Activated CD4-positive, alpha-beta memory T cell treated with anti-CD3 and anti-CD28 coated beads for 36 hours (primary cell): ENCODE measurements at places on chromosomes 1 and 21.
A peak's percentile ranks its signal among the peaks of the same experiment; 100 is the strongest.

DNA sequence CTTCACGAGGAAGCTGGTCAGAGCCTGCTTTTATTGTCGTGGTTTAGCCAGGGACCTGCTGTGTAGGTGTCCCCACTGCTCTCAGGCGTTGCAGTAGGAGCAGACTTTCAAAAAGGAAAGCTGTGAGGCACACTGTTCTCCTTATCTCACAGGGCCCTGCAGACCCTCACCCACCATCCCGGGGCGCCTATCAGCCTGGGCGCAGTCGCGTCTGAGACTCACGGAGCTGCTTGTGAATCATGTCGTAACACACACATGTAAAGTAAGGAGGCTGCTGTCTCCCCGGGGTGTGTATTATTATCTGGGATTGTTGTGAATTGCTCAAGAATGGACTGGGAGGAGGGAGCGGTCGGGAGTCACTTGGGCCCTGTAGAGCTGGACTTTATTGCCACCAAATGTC is 17.4 kb downstream of the AJAP1 start:
- DNase-seq = no peak

DNA sequence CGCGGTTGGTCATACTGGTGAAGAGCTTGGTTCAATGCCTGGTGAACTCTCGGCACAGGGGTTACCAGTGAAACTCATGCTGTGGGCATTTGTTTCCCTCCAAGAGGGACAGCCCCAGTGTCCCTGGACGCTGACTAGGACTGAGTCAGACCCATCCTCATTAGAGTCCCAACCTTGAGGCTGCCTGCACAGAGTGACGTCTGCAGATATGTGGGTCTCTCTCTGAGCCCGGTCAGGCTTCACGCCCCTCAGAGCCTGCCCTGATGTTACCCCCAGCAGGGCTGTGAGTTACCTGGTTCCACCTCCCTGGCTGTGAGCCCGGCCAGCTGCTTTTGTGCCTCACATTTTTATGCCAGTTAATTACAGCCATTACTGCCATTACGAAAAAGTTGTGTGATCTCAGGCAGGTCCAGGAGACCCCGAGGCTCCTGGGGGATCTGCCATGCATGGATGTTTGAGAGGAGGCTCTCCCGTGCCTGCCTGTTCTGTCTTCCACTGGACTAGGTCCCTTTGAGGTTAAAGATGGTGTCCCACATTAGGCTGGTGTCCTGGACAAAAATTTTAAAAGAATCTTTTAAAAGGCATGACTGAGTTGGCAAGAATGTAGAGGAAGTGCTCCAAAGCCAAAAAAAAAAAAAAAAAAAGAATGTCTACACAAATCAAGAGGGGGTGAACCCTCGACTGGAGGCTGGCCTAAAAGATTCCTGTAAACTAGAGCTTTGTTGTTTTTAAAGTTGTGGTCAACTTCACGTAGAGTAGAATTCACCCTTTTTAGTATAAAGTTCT is 36.6 kb upstream of the PADI1 start:
- no peak for DNase-seq

GRCh38 chr21:26281506-26281905 is 110.9 kb upstream of the APP start:
- DNase-seq = no peak

DNA sequence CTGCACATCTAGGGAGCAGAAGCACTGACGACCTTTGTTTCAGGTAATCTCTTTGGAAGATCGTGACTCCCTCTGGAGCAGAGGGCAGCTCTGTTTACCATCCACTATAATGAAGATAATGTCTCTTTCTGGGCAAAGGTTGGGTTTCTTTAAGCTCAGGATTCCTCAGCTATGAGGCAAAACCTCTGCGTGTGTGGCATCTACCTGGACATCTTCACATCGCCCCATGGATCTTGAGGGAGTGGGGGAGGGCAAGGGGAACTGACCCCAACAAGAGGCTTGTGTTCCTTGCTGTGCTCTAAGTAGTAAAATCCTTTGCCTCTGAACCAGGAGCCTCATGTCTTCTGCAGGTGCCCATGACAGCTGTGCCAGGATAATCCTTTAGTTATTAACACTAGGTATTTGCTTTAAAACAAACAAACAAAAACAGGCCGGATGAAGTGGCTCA is 19.6 kb downstream of the SPATA45 start:
- no peak for DNase-seq

- DNase-seq = no peak
Measured at GRCh38 chr1:29249170-29249691, 12.9 kb downstream of the PTPRU start.

- DNase-seq = no peak
Measured at GRCh38 chr1:37161171-37161570, 126.9 kb upstream of the GRIK3 start.

DNA sequence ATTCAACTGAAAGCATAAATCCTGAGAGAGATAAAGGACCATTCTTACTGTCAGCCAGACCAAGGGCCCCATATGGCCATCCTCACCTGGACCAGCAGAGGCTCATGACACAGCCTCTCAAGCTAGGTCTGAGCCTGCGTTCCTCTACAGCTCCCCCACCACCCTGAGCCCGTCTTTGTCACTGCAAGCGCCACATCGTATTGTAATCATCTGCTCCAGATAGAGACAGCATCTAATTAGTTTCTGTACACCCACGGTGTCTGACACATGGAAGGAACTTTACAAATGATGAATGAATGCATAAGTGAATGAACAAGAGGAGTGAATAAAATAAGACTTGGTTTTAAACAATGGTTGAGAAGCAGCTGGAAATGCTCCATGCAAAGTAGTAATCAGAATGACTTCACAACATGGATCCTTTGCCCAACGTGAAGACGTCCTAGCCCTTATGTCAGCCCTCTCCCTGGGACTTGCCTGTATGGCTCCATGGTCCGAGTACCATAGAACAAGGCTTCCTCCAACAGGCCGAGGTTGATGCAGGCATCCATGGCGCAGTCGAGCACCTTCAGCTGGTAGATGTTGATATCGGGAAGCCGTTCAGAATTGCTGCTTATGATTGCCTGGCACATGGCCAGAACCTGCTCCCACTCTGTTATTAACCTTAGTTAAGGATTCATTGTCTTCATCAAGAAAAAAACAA is 648.9 kb downstream of the SMYD3 start:
- no peak for DNase-seq

GRCh38 chr1:147409886-147410285 is 131.4 kb upstream of the BCL9 start:
- DNase-seq = no peak

DNA sequence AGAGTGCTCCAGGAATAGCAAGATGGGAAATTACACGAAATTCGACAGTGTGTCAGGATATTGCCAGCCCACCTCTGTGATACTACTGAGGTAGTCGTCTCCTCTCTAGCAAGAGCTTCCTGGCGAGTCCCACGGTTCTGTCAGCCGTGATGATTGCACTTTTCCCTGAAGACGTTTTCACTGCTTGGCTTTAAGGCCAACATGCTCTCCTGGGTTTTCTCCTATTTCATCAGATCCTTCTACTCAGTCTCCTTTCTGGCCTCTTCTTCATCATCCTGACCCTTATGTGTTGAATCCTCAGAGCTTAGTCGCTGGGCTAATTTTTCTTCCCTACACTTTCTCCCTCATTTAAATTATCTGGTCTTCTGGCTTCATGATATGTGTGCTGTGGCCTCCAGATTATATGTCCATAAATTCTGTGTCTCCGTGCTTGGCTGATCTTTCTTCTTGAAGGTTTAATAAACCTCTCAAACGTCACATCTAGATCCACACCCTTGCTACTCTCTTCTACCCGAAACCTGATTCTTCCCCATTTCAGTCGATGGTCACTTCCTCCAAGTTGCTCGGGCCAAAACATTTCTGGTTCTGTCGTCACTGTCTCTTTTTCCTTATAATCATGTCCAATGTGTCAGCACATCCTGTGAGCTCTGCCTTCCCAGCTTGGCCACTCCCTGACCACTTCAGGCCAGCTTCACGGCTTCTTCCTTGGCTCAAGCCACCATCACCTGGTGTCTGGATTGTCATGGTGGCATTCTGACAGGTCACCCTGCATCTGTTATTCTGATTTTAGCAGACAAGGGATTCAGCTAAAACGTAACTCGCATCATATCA is 12.2 kb downstream of the OR2B11 start:
- DNase-seq = no peak

- no peak for DNase-seq
Measured at GRCh38 chr1:91912266-91912665, 26.3 kb upstream of the TGFBR3 start.

DNA sequence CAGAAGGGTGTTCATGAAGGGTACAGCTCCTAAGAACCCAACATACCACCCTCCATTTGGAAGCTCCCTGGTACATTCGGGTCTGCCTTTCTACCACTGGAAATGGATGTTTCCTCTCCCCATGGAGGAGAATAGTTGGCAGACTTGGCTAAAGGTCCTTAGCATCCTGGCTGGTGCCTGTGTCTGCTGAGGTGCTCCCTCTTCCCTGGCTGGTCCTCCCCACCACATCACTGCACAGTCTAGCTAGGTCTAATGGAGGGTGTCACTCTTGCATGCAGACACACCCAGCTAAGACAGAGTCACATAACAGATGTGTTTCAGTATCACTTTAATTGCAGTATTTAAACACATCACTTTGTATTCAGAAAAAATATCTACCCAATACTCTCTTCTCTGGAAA is 24.7 kb downstream of the CD34 start:
- DNase-seq = no peak

GRCh38 chr1:238281418-238281817 is 390.7 kb upstream of the ZP4 start:
- no peak for DNase-seq

DNA sequence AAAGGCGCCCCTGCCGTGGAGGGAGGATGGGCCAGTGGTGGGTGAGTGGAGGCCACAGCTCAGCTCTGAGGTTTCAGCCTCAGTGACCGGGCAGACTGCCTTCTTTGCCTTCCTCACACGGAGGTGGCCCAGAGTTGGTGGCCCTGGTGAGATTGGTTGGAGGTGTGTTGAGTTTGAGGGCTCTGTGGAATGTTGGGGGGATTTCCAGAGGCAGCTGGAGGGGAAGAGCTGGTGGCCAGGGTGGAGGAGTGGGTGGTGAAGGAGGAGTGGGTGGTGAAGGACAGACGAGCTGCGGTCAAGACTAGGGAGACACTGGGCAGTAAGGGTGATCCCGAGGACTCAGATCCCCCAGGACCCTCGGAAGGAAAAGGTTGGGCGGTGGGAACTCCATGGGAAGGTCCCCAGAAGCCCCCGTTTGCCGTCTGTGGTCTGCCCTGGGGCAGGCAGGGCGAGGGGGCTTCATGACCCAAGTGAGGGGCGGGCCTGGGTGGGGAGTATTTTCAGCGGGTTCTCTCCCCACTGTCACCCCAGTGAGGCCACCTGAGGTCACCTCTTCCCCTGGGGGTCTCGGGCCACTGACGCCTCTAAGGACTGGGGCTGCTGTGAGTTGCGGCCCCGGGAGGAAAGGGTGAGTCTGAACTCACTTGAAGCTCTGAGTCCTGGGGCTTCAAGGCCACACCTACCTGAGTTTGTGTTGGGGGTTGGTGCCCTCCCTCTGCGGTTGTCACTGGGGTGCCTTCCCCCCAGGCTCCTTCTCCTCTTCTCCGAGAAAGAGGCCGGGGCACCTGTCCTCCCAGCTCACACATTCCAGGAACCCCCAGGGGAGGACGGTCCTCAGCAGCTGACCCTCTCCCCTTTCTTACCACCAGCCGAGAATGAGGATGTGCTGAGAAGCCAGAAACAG is 22.7 kb upstream of the PIK3CD start:
- peak; percentile 87 for DNase-seq

GRCh38 chr1:109134423-109134822 is 20.5 kb downstream of the ELAPOR1 start:
- DNase-seq = no peak

DNA sequence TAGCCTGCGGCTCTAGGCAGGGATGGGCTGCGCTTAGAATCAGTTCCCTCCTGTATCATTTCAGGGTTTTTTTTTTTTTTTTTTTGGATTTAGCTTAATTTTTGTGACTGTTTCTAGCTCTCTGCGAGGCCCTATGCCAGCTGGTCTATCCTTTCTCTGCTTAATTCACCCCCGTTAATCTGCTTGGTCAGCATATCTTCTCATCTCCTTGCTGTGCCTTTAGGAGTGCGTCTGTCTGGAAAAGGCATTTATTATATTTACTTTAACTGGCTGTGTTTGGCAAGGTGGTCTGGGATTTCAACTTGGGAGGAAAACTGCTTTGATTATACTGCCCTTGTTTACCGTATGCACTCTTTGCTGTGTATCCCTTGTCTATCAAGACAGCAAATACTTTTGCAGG is 184.8 kb upstream of the KIAA0040 start:
- DNase-seq = no peak

GRCh38 chr1:5977494-5978444 is 14.5 kb downstream of the NPHP4 start:
- DNase-seq = no peak

GRCh38 chr1:19240673-19241538 is 10.4 kb downstream of the EMC1 start:
- DNase-seq = peak; percentile 81

DNA sequence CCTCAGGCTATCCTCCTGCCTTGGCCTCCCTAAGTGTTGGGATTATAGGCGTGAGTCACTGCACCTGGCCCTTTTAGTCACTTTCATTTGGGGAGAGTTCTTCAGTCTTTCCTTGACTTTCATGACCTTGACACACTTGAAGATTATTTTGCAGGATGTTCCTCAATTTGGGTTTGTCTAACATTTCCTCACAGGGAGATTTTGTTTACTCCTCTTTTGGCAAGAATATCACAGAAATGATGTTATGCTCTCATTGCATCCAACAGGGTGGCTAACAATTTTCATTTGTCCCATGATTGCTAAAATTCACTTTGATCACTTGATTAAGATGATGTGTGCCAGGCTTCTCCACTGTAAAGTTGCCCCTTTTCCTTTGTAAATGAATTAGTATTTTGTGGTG is 164.0 kb downstream of the ADSS2 start:
- DNase-seq = no peak

DNA sequence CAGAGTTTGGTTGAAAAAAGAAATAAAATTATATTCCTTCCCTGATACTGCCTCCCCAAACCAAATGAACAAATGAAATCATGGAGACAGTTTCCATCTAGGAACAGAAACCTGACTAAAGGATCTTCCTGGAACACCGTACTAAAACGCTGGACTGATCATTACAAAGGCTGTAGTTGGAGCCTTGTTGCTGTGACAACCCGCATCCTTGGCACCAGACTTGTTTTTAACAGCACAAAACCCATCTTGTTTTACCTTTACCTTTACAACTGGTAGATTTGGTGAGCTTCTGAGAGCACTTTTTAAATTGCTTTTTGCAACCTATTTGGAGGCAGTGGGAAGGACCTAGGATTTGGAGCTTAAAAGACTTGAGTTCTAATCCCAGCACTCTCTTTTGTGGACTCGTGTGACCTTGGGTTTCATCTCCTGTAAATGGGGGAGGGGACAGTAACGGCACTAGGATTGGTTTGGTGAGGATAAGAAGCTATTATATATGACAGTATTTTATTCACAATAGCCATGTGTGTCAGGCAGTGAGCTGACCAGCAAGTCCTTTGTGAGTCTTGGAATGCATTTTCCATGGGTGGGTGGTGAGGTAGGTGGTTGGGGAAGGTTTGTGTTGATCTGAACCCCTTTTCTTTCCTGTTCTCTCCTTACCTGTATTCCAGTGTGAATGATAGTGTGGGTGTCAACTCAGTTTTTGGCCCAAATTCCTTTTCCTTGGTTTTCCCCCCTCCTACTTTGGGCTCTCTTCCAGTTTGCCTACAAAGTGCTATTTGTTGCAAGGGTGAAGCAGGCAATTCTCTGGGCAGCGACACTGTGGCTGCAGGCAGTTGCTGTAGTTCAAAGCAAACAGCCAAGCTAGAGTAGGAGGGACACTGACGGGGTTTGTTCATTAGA is 12.6 kb downstream of the LRRC8D start:
- DNase-seq = no peak
